NCI-H774 (cell line): ENCODE measurements at places on chromosomes 6 and 20.

DNA sequence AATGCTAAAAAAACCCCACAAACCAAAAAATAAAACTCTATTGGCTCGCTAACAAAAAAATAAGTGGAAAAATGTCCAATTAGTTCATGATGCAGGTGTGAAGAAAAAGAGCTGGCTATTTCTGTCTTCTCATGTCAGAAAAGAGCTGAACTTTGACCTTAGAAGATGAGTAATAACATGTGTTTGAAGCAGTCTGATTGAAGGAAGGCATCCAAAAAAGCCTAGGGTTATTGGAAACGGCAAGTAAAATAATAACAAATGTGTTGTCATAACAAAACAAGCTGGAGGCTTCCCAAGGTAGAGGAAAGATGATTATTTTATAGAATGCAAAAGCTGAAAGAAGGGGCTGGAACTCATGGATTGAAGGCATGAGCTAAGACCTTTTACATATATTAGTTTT lies 94.4 kb upstream of the FAM184A start:
- DNase-seq = no peak

DNA sequence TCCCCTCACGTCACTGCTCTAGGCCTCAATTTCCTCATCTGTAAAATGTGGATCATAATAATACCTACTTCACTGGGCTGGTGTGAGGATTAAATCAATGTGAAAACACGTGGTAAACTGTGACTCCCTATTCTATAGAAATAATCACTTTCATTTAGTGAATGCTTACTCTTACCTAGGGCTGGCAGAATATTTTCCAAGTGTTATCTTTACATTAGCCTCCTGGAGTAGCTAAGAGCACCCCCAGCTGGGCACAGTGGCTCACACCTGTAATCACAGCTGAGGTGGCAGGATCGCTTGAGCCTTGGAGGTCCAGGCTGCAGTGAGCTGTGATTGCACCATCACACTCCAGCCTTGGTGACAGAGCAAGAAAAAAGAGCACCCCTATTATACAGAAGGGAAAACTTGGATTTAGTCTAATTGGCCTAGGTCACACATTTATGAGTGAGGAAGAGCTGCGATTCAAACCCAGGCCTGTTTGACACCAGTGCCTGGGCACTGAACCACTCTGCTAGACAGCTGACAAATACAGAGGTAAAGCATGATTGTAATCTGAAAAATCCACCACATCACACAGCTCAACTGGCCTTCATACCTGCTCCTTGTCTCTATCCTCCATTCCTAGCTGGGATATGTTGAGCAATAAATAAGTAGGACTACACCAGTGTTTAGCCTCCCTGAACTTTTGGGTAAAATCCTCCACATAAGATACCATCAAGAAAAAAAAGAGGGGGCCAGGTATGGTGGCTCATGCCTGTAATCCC lies 1.4 kb upstream of the SNTA1 start:
- no peak for DNase-seq

DNA sequence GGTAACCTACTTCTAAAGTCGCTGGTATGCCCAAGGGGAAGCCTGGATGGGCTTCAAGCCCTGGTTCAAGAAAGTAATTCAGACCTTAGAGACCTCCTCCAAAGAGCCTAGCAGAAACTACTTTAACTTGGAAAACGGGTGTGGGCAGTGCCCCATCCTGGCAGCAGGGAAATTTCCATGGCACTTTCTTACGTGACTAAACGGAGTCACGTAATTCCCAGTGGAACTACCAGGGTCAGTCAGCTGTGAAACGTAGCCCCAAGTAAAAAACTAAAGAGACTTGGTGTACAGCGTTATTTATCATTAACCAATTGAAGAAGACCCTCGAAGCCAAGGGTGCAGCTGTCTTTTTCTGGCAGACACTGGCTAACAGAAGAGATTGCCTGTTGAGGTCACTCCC lies 114.0 kb downstream of the RCAN2 start:
- DNase-seq = no peak

- DNase-seq = no peak
Measured at GRCh38 chr6:104604685-104605084, 255.0 kb downstream of the HACE1 start.

DNA sequence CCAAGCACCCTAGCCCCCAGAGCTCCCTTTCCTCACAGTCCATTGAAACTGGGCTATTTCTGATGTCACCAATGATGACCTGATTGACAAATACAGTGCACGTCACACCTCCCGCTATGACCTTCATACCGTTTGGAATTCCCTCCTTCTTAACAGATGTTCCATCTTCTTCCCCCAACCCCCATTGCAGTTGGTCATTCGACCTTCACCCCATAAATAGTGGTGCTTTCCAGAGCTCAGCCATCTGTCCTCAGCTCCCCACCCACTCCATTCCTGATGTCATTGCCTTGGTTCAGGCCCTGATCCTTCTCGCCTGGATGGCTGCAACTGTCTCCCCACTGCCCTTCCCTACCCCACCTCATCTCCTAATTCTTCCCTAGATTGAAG lies 198.5 kb downstream of the SOD2 start:
- DNase-seq = no peak

GRCh38 chr6:29516108-29516507 lies 28.4 kb upstream of the MAS1L start:
- DNase-seq = no peak

DNA sequence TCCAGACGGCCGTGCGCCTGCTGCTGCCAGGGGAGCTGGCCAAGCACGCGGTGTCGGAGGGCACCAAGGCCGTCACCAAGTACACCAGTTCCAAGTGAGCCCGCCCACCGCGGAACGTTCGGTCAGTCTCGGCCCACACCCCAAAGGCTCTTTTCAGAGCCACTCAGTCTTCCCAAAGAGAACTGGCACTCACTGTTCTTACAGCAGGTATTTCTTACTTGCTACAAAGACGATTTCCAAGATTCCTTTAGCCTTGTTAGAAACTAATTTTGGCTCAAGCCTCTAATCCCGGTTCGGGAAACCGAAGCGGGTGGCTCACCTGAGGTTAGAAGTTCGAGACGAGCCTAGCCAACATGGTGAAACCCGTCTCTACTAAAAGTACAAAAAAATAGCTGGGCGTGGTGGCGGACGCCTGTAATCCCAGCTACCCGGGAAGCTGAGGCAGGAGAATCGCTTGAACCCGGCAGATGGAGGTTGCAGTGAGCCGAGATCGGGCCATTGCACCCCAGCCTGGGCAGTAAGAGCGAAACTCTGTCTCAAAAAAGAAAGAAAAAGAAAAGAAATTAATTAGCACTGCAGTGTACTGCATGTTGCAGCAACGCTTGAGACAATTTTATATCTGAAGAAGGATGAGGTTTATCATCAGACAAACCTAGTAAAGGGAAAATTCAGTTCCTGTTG lies 73.1 kb downstream of the OR2B2 start:
- peak; percentile 42 for DNase-seq

- no peak for DNase-seq
Measured at GRCh38 chr6:105642708-105643107, 239.8 kb upstream of the PREP start.

DNA sequence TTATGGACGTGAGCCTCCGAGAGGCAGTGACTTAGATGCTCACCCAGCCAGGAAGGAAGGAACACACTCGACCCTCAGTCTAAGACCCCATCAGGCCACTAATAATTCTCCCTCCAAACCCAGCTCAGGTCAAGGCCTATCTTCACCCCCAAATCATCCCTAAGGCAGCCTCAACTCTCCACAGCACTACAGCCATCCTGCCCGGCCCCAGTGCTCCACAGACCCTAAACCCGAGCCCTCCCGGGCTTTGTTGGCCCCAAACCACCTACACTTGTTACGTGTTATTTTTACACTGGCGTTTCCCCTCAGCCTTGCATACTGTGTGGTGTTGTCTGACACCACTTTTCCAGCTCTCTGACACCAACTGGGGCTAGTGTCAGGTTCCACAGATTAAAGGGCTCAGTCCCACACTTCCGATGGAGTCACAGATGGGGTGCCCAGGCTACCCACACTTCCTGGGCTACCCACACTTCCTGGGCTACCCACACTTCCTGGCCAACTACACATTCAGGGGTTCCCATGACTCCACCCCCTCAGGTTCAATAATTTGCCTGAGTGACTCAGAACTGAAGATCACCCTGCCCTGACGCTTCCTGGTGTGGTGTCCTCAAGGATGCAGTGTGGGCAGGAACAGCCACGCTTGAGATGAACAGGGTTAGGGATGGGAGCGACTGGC lies 25.3 kb downstream of the RBCK1 start:
- DNase-seq = no peak

DNA sequence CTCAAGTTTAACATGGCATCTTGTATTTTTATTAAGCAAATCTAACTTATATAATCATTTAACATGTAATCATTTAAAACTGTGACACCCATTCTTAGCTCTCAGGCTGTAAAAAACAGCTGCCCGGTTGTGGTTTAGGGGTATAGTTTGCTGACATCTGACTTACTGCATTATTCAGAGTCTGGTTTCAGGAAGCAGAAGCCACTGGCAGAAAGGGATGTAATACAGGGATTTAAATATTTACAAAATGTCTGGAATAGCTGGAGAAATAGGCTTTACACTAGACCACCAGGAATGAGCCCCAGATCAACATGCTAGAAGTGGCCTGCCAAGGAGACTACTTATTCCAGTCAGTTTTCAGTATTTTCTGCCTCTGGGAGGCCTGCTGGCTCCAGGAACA lies 421.1 kb downstream of the CD109 start:
- no peak for DNase-seq

DNA sequence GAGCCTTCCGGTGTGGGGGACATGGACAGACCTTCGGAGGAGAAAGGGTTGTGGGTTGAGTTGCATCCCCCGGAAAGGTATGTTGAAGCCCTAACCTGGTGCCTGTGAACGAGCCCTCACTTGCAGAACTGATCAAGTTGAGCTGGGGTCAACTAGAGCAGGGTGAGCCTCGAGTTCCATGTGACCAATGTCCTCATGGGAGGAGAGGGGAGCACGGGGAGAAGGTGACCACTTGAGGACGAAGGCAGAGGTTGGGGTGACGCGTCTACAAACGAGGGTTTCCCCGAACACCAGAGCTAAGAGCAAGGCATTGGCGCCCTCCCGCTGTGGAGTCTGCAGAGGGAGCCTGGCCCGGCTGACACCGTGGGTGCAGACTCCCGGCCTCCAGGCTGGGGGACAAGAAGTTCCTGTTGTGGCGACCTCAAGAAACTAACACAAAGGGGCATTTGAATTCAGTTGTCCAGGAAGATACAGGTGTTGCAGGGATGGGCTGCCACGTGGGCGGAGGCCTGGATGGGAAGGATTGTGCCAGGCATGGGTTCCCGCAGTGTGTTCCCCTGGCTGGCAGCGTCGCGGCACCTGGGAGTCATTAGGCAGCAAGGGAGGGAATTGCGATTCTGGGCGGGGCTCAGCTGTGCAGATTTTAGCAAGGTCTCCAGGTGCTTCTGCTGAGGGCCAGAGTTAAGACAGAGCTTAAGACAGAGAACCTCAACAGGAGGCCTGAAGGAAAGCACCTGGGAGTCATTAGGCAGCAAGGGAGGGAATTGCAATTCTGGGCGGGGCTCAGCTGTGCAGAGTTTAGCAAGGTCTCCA lies 20.4 kb upstream of the UNC93A start:
- no peak for DNase-seq

GRCh38 chr6:165985806-165986299 lies 181.8 kb downstream of the TBXT start:
- DNase-seq = no peak

GRCh38 chr6:125170376-125170775 lies 16.8 kb downstream of the TPD52L1 start:
- DNase-seq = no peak

GRCh38 chr6:168638468-168639271 lies 197.7 kb downstream of the SMOC2 start:
- DNase-seq = no peak

GRCh38 chr6:43983191-43983590 lies 144.1 kb downstream of the MRPL14 start:
- no peak for DNase-seq

GRCh38 chr20:24990810-24991252 lies 1.7 kb downstream of the APMAP start:
- no peak for DNase-seq

- DNase-seq = no peak
Measured at GRCh38 chr6:34858681-34859080, 29.2 kb downstream of the TAF11 start.

DNA sequence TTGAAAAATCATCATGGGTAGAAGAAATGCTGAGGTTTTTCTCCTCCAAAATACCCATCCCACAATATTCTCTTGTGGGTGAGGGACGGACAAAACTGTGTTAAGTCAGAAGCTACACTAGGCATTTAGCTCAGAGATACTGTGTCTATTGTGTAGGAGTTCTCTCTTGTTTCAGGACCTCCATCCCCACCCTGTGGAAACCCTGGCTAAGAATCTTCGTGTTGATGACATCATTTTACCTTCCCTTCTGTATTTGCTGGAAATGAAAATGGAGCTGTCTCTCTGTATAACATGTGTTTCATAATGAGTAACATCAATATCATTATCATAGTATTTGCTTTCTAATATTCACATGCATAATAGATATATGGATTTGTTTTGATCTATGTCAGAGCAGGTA lies 1193.0 kb upstream of the CITED2 start:
- DNase-seq = no peak

DNA sequence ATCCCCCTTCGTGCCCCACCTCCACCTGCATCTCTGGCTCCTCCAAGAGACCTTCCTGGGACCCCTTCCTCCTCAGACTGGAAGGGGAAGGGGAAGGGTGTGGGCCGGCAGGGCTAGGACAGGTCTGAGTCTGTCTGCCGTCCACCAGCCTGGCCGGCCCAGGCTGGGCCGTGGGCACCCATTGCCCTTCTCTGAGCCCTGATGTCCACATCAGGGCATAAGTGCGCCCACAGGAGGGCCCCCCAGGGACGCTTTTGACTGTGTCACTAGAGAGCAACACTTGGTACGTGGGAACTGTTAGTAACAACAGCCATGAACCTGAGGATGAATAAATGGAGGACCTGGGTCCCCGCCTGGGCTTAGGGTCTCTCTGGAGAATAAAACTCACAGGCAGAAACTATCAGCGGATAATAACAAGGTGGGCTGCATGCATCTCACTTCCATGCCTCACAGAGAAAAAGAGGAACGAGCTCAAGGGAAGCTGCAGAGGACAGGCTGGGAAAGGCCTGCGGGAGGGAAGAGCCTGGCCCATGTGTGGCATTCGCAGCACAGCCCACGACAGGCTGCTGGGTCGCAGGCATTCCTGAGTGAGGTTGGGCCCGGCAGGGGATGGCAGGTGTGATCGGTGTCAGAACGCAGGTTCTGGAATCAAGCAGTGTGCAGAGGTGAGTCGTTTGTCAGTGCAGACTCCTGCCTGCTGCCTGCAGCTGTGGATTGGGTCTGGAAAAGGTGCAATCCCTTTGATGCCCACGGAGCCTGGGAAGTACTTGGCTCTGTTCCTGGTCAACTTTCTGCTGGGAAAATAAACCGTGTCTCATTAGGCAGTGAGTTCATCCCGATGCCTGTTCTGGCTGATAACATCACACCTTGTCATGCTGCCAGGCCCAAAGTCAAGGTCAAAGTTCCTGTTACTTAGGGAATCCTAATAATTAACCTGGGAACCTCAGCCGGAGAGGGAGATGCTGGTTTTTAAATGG lies 60.9 kb downstream of the BCAS4 start:
- DNase-seq = no peak

GRCh38 chr6:86856937-86857563 lies 80.3 kb upstream of the HTR1E start:
- peak; percentile 36 for DNase-seq
